ENCODE measurements at places on chromosomes 6 and 20.

DNA sequence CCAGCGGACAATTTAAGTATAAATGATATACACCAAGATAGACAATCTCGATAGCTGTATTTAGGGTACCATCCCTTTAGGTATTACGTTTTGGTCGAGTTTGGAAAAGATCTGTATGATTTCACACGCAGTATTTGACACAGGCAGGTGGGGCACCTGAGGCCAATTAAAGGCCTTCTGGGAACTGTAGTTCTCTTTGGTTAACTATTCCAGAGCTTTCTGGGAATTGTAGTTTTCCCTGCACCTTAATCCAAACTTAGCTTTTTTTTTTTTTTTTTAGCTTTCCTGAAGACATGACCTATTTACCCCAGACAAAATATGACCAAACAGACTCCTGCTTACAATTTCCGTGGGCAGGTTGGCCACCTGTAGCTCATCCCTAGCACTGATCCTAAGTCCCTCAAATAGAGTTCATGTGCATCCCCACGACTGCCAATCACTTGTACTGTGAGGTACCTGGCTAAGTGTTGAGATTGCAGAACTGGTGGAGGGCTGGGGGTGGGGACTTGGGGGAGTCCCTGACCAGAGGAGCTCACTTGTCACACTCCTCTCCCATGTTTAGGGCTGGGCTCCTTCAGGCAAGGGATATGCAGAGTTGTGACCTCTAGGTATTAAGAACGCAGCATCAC is 999 bp upstream of the EHMT2 start:
- peak; percentile 36 for DNase-seq

GRCh38 chr6:40276141-40276540 is 311.0 kb downstream of the LRFN2 start:
- DNase-seq, result no peak

DNA sequence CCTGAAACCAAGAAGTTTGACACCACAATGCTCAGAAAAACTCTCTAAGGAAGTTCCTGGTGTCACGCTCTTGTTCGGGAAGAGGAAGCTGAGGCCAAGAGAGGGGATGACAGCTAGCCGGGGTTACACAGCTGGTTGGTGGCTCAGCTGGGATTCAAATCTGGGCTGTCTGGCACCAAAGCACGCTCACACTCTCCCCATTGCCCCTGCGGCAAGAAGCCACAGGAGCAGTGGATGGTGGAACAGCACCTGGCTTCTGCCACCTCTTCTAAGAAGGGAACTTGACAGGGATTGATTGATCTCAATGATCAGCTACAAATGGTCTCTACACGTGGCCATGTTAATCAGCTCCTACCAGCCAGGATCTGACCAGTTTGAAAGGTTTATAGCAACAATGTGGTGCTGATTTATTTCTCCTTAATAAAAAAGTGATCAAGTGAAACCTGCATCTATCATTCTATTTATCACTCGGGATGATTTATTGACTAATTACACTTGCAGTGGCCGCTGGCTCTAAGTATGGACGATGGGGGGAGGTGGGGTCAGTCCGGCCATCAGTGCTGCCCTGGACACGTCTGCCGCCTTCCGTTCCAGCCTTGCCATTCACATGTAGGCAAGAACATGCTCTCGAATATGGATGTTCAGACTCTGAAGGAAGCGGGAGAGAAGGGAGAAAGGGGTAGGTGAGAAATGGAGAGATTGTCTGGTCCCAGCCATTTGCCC is 71.9 kb upstream of the TOP1 start:
- no peak for DNase-seq

GRCh38 chr6:22361576-22361975 is 64.7 kb upstream of the PRL start:
- no peak for DNase-seq

DNA sequence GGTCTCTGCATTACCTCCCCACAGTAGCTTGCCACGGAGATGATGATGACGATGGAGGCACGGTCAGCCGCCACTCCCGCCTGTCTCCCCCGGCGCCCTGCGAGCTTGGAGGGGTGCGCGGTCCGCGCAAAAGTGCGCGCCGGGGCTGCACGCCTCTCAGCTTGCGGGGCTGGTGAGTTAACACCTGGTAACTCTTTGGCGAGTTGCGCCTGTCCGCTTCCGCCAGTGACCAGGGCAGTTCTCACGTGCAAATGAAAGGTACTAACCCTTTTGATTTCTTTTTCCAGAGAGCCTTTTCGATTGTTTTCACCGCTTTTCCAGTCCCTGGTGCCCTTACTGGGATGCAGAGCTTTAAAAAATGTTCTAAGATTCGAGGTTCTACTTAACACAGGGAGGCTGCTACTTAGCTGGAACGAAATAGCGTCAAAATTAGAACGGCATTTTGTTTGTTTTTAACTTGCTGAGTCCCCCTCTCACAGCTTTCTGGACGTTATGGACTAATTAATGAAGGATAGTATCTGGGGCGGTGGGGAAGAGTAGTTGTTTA is 6.2 kb downstream of the GRIK2 start:
- no peak for DNase-seq

- no peak for DNase-seq
Observed at GRCh38 chr6:79878142-79878748, 69.1 kb downstream of the ELOVL4 start.

GRCh38 chr6:29019629-29020028 is 14.5 kb upstream of the ZNF311 start:
- DNase-seq, result no peak

DNA sequence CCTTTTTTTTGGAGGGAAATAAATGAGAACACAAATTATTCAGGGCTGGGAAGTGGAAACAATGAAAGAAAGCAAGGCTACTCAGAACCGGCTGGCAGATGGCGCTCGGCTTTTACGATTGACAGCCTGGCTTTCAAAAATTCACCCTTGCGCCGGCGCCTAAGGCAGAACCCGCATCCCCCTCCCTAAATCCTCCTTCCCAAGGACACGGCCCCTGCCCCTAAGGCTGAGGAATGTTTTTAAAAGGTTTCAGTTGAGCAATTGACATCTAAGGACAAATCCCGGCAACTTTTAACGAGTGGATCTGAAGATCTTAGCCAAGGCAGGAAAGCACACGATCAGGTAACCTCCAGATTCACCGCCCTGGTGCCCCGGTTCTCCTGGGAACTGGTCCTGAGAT is 16.3 kb downstream of the GNAS start:
- no peak for DNase-seq

GRCh38 chr20:14959506-14960475 is 622.4 kb upstream of the FLRT3 start:
- no peak for DNase-seq

GRCh38 chr6:47247227-47247797 is 62.4 kb downstream of the TNFRSF21 start:
- no peak for DNase-seq

DNA sequence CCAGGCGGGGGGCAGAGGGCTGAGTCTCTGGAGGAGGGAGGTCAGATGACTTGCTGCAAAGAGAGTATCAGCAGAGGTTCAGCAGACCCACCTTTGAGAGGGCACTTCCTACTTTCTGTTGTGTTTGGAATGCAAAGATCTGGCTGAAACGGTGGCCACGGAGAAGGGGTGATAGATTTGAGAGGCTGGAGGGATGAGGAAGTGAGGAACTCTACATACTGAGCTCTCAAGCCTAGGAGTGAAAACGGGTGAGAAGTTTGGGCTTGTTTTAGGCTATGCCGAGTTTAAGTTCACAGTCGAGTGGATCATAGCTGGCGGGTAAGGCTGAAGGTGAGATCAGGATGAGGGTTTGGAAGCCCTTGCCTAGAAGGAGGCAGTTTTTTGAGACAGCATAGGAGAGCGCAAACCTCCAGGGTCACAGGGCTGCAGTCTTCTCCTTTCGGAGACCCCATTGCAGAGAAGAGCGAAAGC is 477 bp upstream of the ITPA start:
- no peak for DNase-seq

DNA sequence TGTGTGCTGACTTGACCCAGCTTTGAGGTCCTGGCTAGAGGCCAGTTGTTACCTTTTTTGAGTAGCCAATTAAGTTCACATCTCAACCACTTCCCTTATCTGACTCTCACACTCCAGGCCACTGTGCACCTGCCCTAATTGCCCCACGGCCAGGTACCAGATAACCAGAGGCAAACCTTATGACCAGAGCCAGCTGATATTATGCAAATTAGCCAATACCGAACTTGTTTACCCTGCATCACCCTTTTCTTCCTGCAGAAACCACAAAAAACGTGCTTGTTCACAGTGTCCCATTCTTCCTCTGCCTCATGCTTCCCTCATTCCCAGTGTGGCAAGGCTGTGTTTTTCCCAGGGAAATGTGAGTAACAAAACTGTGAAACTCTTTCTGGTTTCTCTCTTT is 89.3 kb downstream of the HTR1B start:
- DNase-seq, result no peak

DNA sequence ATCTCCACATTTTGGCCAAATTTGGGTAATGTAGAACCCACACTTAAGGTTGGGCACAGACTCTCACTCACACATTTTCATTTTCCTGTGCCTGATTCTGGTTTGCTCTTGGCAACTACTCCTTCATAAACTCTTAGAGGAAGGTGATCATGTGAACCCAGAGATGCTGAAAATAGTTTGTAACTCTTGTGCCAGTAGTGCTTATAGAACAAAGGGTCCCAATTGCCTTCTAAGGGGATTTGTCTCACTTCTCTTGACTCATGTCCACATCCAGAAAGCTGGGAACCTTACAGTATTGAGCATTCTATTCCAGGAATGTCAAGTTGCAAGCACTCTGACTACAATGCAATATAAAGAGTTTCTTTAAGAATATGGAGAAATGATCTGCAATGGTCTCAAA is 62.0 kb upstream of the TASP1 start:
- no peak for DNase-seq

DNA sequence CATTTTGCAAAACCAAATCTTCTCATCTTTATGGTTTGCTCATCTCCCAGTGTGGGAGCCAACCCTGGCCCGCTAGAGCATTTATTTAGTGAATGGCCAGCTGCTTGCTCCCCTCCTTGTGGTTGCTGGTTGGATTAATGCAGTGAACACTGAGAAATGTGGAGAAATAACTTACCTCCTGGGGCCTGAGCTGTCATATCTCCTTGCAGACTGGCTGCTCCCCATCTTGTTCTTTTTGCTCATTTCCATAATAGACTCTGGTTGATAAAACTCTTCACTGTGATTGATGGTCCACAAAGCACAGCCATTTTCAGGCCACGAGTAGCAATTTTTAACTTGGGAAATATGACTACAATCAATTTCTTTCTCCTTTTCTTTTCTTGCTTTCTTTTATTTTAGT is 1078.5 kb upstream of the FLRT3 start:
- DNase-seq, result no peak

DNA sequence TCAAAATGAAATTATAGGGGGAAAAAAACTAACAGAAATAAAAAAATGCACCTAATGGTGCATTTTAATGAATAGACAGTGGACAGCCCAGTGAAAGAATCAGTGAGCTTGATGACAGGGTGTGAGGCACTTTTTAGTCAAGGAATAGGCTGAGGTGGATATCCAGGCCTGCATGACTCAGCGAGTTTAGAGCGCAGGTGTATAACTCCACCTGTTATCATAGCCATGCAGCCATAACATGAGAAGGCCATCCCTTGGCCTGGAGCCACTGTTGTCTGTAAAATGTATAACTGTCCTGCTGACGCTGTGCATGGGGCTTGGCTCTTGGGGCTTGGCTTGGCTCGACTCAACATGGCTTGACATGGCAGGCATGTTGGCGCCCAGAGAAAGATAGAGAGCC is 331.5 kb upstream of the NOX3 start:
- no peak for DNase-seq

GRCh38 chr6:11920566-11920965 is 91.5 kb upstream of the HIVEP1 start:
- no peak for DNase-seq

DNA sequence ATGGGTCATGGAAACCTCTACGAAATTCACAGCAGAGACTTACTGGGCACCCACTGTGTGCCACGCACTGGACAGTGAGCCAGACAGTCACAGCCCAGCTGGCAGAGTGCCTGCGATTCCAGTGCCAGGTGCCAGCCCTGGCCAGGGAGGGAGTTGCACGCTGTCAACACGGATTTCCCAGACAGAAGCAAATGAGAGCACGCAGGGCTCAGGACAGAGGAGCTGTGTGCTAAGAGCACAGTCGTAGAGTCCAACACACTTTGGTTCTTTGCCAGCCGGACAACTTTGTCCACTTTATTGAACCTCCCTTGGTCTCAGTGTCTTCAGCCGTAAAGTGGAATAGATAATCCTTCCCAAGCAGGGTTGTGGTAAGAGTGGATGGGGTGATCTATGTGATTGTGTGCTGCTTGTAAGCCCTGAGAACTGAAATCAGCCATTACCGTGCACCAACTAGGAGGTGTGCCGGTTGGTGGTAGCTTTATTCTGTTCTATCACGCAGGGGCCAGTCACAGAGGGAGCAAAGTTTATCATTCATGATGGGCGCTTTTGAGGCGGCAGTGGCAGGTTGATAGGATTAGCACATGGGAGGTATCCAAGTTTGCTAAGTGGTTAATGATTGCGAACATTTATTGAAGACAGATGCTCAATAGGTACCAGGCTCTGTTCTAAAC is 40.6 kb downstream of the SIRPA start:
- DNase-seq, result no peak

- DNase-seq, result no peak
Observed at GRCh38 chr6:123788319-123788718, 15.3 kb upstream of the NKAIN2 start.

- no peak for DNase-seq
Observed at GRCh38 chr20:46433051-46433450, 26.6 kb upstream of the ELMO2 start.

GRCh38 chr20:3315136-3315535 is 76.1 kb upstream of the SLC4A11 start:
- DNase-seq, result no peak

GRCh38 chr20:25040438-25040831 is 17.5 kb downstream of the ACSS1 start:
- no peak for DNase-seq

DNA sequence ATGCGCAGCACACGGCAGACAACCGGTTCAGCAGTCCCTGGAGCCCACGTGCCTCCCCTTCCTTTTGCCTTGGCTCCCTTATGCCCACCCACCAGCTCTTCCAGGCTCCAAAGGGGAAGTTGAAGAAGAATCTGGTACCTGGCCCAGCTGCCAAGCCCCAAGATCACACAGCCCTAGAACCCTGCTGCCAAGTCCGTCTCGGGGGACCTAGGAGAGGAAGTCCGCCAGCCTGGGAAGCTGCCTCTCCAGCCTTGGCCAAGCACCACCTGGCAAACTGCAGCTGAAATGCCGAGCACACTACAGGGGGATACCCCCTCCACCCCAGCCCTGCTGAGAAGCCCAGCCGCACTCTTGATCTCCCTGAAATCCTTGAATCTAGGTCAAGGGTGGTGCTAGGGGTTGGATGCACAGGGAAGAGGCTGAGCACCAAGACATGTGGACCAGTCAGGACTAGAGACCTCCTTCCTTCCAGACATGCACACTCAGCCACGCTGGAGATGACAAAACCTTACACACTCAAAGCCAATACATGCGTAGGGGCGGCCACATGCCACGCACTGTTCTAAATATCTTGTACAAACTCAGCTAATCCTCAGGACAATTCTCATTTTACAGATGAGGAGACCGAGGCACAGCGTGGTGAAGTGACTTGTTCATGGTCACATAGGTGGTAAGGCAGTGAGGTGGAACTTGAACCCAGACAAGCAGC is 124.1 kb downstream of the PREX1 start:
- DNase-seq, result no peak
